ENCODE measurements at places on chromosomes 16 and 17. TPM values are rescaled to one million over a fixed set of nuclear protein-coding genes. Genes with fewer than 3 reads are reported as not detected.
A peak's percentile ranks its signal among the peaks of the same experiment; 100 is the strongest.

GRCh38 chr16:18800775-18801144, 589 bp downstream of the ARL6IP1 start:
- no peak for DNase-seq

- DNase-seq = no peak
Measured at GRCh38 chr17:60277258-60277657, 114.7 kb downstream of the USP32 start.

DNA sequence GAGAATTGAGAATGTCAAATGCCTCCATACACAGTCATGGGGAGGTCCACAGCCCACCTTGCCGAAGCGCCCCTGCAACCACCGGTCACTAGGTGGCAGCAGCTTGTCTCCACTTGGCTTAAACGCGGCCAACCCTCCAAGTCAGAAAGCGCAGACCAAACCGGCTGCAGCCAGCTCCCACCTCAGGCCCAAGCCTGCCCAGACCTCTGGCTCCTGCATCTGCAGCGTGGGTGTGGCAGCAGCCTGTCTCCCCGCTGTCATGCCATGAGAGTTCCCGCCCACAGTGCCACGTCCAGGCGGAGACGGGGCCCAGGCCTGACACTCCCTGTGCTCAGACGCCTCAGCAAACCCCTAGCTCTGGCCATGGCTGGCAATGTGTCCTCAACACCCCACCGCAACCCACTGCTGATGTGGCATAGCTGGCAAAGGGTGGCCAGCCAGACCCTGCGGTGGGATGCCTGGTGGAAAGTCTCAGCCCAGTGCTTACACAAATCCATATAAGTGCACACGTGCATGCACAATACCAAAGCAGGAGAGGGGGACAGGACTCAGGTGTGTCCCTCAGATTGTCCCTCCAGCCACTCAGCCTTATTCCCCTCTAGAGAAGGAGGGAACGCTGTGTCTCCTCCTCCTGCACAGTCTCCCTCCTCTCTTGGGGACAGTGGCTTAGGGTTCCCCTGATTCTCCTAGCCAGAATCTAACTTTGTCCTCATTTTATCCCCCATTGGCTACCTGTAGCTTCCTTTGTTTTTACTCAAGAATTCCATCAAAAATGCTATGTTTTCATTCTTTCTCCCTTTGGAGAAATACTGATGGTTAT, 10.9 kb downstream of the COPZ2 start:
- DNase-seq = peak; percentile 92

KRT39 gene
- not detected for total RNA-seq

DNA sequence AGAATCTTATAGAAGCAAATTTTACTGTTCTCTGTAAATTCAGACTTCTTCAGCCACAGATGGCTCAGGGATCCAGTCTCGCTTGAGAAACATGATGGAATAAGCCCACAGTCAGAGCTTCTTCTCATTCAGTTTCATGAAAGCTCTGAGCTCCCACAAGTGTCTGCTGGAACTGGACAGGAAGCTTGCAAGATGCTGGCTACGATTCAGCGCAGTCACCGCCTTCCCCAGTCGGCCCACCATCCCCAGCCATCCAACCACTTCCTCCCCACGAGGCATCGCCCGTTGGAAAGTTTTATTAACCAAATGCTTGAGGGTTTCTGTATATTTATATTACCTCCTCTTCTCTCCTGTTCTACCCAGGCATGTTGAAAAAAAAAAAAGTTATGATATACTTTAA, 171.7 kb downstream of the ZFHX3 start:
- DNase-seq = no peak

- DNase-seq = no peak
Measured at GRCh38 chr16:56038564-56039098, 152.7 kb upstream of the GNAO1 start.

DNA sequence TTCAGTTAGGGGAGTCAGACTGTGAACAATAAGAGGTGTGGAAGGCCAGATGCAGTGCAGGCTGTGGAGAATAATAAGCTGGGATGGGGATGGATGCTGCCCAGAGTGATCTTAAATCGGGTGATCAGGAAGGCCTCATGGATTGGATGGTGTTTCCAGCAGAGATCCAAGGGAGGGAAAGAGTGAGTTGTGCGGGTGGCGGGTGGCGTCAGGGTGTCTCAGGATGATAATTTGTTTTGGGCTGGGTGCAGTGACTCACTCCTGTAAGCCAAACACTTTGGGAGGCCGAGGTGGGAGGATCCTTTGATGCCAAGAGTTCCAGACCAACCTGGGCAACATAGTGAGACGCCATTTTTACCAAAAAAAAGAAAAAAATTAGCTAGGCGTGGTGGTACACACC, 7.9 kb downstream of the CLUAP1 start:
- no peak for DNase-seq

DNA sequence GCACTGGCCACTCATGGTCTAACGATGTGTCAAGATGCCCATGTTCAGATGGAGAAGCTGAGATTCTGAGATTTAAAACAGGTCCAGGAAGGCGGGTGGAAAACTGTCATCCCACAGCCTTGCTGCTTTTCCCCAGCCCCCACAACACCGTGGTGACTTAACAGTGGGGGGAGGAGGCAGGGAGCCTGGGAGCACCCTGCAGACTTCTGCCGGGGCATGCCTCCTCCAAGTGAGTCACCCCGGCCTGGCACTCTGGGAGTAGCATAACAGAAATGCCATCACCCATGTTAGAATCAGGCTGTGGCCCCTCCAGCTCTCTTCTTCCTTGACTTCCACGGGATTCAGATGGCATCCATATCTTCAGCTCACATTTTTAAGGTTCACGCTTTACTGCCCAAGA, 164.8 kb downstream of the CBLN1 start:
- DNase-seq = no peak

- no peak for DNase-seq
Measured at GRCh38 chr17:50177476-50177875, 11.7 kb downstream of the SGCA start.

- no peak for DNase-seq
Measured at GRCh38 chr17:78805301-78805700, 23.2 kb upstream of the CYTH1 start.

SLC47A1 gene
- total RNA-seq = 20.1 TPM

CCL18 gene
- total RNA-seq = 3.0 TPM

PKD1 gene
- 337 TPM for total RNA-seq

- DNase-seq = no peak
Measured at GRCh38 chr17:75138519-75138918, 7.0 kb upstream of the NT5C start.

- DNase-seq = no peak
Measured at GRCh38 chr17:14359163-14360020, 58.5 kb downstream of the HS3ST3B1 start.

- DNase-seq = no peak
Measured at GRCh38 chr16:80759419-80760162, 44.8 kb downstream of the CDYL2 start.

DNA sequence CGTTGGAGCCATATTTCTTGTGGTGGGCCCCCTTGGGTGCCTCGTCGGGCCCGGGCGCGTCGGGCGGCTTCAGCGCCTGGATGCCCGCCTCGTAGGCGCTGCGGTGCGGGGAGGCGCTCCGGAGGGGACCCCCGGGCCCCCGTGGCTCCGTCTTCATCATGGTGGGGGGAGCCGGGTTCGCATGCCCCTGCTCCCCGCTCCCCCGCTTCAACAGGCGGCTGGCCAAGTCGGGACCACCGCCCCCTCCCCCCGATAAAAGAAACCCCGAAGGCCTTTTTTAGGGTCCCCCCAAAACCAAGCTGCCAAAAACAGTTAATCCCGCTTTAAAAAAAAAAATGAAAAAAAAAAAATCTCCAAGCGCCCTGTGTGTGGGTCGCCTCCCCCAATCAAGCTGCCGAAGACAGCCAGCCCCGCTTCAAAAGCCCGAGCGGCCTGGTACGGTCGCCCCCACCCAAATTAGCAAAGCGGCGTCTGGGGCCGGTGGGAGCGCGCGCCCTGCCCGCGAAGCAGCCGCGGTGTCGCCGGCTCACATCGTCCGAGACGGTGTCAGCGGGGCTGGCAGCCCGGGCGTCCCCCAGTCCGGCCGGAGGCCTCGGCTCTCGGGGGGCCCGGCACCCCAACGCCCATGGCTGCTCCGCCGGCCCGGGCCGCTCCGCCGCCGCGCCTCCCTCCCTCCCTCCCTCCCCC, at the start of gene PPP1R9B:
PPP1R9B (minus strand) TSS at position 324 of the 687 bp plus-strand sequence; CDS start at position 160, 164 bp downstream.
- no peak for DNase-seq

GRCh38 chr17:52756746-52757145, 598.2 kb upstream of the CA10 start:
- no peak for DNase-seq

- DNase-seq = peak; percentile 85
Measured at GRCh38 chr17:55607731-55608341, 96.6 kb upstream of the SMIM36 start.

SEZ6L2 gene
- total RNA-seq = 43.7 TPM

DNA sequence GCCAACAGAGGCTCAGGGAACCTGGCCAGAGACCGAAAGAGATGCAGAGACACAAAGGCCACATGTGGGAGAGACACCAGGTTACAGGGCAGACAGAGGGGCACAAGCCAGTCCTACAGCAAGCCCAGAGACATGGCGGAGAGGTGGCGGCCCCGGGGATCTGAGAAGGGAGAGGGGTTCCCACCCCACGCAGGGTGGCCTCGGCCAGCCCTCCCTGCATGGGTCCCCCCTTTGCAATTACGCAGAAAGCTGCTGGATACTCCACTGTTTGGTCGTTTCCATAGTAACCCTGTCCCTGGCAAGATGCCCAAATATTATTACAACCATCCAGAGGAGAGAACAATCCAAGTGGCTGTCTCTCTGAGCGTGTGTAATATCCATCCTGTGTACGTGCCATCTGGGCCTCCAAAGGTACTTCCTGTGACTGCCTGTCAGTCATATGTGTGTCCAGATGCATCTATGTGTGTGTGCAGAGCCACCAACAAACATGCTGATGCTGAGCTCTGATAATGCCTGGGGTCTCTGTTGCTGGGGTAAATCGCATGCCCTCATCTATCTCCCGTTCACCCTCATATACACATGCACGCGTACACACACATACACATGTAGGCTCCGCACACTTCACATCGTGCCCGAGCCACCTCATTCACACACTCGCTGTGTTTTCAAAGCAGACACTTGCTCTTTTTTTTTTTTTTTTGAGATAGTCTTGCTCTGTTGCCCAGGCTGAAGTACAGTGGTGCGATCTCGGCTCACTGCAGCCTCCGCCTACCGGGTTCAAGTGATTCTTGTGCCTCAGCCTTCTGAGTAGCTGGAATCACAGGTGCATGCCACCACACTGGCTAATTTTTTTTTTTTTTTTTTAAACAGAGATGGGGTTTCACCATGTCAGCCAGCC, 5.5 kb downstream of the PCGF2 start:
- DNase-seq = peak; percentile 77

DNA sequence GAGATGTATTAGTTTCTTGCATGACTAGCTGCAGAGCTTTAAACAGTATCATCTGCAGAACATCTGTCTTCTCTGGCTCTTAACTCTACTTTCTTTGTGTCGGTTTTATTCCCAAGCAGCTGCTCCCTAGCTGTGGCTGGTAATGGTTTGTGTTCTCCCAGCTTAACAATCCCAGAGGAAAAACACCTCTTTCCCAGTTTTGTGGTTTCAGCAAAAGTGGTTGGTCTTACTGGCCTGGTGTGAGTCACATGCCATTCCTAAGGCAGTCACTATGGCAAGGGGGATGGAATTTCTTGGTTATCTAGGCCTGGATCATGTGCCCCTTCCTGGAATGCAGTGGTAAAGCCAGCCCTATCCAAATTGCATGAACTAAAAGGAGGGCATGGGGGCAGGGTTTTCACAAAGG, 27.5 kb downstream of the OMG start:
- DNase-seq = no peak

DNA sequence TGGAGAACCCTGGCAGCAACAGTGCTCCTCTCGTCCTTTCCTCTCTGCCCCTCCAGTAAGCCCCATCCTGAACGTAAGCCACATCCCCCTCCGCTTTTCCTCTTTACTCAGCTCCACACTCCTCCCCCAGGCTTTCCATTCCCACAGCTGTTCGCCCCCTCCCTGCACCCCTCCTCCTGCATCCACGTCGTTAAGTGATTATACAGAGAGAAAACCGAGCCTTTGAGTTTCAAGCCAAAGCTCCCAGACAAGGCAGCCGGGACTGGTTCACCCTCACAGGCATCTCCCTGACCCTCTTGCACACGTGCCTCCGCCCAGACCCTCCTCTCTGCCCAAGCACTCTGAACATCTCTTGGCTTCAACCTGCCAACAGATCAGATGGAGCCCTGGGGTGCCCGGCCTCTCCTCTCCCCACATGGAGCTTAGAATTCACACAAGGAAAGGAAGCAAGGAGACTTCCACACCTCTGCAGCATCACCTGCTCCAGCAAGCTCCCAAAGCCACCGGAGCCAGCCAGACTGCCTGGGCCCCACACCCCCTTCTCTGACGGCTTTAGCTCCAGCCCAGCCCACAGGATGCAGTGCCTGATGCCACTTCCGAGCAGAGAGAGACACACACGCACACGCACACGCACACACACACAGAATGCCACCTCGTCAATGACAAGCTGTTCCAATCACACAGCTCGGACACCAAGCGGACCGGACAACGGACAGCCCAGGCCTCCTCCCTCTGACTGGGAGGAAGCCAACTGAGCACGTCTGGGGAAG, 99.9 kb upstream of the CCL2 start:
- no peak for DNase-seq

DNA sequence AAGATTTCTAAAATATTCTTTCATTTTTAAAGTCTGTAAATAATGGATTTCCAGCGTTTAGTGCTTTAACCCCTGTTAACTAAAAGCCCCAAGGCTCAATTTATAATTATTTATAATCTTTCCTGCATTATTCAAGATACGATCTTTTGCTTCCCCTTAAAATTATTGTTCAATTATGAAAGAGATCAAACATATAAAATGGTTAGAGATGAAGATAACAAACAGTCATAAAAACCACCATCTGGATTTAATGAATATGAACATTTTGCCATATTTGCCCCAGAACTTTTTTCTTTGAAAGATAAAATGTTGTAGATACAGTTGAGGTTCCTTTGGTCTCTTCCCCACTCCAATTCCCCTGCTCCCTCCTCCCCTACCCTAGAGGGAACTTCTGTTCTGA, 17.6 kb downstream of the WWP2 start:
- DNase-seq = no peak

DNA sequence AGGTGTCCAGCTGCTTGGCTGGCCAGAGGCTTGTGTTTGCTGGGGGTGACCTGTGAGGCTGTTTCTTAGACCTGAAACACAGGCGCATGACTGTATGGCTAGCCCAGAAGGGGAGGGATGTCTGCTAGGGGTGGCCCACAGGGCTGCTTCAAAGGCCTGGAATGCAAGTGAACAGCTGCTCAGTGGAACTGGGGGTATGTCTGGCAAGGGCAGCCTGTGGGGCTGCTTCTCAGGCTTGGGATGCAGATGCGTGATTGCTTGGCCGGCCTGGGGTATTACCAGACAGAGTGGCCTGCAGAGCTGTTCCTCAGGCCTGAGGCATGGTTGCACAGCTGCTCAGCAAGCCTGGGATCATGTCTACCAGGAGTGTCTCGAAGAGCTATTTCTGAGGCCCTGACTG, 20.5 kb downstream of the TANC2 start:
- DNase-seq = no peak
